ENCODE measurements at places on chromosomes 12 and 14.

GRCh38 chr12:115936997-115937916, 340.2 kb downstream of the MED13L start:
- DNase-seq, result no peak

DNA sequence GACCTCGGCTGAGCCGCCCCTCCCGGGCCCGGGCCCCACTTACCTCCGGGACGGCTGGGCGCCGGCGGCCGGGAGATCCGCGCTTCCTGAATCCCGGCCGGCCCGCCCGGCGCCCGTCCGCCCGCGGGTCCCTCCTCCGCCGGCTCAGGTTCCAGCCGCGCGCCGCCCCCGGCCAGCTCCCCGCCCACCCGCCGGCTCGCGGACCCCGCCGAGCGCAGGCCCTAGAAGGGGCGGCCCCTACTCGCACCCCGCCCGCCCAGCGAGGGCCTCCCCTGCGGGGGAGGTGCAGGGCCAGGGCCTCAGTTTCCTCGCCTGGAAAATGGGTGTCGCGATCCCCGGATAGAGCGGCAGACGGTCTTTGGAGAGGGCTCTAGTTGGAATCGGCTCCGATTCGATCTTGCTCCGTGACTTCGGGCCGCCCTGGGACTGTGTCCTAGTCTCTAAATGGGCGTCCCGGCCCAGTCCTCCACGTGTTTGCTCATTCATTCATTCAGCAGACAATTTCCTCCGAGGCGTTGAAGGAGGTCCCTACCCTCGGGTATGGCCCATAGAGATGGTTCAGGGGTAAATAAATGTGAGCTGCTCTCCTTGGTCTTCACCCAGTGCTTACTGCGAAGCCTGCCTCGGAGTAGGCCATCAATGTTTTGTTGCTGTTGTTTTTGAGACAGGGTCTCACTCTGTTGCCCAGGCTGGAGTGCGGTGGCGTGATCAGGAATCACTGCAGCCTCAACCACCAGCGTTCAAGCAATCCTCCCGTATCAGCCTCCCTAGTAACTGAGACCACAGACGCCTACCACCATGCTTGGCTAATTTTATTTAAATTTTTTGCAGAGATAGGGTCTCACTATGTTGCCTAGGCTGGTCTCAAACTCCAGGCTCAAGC, at the start of gene TRPV4:
TRPV4 (minus strand) TSS at position 92 of the 883 bp plus-strand sequence. CDS start 18,602 bp downstream, outside the sequence.
- DNase-seq, result no peak

GRCh38 chr12:75564398-75564797, 53.0 kb upstream of the KRR1 start:
- DNase-seq, result no peak

DNA sequence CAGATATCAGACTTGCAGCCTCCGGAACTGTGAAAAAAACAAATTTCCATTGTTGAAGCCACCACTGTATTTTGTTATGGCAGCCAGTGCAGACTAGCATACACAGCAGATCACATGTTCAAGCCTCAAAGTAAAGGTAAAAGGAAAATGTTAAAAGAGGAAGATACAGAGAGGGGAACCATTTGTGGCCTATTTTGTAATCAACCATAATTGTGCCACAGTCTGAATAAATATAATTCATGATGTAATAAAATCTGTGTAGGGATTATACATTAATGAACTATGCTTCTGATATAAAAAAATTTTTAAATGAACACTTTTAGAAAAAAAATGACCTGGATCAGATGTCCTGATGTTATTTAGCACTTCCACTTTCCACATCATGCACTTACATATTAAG, 79.6 kb downstream of the SLC16A7 start:
- DNase-seq, result no peak

DNA sequence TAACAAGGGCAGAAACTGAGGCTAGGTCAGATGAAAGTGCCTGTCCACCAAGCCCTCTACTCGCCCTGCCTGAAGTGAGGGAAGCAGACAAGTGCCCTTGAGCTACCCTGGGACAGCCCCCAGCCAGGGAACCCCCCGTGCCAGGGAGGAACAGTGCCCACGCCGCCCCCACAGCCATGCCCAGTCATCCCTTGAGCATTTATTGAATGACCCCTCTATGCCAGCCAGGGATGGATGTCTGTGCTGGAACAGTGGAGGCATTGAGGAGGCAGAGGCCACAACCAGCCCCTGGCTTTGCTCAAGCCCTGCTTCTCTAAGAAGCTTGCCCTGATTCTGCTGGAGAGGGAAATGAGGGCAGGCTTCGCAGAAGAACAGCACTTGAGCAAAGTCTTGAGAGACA, 3.7 kb upstream of the AQP6 start:
- DNase-seq, result no peak

DNA sequence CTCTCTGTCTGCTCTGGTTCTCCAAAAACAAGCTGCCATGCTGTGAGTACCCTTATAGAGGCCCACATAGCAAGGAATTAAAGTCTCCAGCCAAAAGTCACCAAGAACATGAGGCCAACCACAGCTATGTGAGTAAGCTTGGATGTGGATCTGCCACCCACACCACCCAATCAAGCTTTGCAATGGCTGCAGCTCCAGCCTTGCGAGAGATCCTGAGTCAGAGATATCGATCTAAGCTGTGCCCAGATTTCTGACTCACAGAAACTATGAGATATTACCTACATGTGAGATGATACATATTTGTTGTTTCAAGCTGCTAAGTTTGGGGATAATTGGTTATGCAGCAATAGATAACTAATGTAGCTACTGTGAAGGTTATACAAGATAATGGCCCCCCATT, 15.5 kb upstream of the TMEM233 start:
- no peak for DNase-seq
